M059J (cell line): ENCODE measurements at places on chromosomes 16 and 17.

DNA sequence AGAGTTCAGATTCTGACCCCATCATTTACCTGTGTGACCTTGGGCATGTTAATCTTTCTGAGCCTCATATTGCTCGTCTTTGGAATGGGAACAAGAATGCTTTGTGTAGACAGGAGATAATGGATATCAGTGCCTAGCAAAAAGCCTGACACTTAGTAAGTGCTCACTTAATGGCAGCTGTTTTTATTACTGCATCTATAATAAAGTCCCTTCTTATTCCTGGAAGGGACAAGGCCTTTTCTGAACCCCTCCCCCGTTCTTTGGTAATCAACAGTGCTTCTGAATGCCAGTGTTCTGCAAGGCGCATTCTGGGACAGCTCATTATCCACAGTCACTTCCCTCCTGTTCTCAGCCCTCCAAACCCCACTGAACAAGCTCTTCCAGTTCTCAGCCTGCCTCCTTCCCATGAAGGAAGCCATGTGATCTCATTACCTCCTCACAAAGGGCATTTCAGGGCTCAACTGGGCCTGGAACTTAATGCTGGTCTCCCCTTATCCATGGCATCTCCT lies 25.1 kb upstream of the SUPT4H1 start:
- DNase-seq, result no peak

DNA sequence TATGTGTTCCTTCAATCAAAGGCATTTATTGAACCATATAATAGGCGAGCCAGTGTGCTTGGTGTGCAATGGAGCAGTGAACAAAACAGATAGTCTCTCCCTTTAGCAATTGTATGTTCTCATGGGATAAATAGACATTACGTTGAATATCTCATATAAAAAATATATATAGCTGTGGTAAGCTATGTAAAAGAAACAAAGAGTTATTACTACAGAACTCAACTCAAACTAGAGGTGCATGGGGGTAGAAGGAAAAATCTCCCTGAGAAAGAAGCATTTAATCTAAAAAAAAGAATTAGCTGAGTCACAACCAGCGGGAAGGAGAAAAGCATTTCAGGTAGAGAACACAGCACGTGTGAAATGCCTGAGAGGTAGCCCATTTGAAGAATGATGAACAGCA lies 919.3 kb downstream of the CDH11 start:
- DNase-seq, result no peak

DNA sequence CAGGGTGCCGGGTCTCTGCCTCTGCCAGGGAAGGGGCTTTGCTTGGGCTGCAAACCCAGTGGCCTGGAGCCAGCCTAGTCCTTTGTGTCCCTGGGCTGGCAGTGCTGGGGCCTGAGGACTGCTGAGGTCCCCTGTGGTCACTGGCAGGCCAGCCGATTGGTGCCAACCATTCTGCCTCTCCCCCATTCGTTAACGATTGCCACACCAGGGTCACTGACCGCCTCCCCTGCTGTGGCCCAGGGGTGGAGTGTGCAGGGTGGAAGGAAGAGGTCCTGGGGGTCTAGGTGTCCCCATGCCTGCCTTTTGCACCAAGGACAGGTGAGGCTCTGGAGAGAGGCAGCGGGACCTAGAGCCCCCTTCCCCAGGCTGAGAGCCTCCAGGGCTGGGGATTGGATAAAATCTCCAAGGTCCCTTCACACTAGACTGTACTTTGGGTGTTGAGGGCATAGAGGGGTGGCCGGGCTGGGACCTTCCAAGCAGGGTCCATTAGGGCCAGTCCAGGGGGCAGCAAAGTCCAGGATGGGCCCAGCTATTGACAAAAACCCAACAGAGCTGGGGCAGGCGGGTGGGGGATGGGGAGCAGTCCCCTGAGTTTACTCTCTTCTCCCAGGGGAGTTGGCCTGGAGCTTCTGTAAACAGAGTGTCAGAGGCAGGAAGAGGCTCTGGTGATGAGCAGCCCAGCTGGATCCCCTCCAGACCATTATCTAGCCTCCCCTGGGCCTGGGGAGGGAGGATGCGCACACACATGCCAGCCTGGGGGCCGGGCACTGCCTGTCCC lies 1.1 kb downstream of the VASN start:
- DNase-seq, result peak; percentile 83

GRCh38 chr17:61402073-61402541 lies 2.5 kb downstream of the TBX2 start:
- DNase-seq, result no peak

DNA sequence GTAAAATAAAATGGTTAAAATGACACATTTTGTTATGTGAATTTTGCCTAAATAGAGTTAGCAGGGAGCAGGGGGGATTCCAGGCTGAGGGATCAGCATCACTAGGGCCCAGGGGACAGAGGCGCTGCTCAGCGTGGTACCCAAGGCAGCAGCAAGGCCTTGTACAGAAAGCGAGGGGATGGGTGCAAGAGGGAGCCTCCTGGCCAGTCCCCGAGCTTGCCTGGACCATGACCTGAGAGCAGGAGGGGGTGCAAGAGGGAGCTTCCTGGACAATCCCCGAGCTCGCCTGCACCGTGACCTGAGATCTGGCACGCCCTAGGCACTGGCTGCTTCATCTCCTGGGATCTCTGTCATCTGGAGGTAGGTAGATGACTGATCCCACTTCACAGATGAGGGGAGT lies 17.3 kb upstream of the JPH3 start:
- DNase-seq, result no peak

GRCh38 chr17:69147460-69147859 lies 5.8 kb upstream of the ABCA6 start:
- no peak for DNase-seq

- DNase-seq, result peak; percentile 51
These were observed 16.5 kb downstream of the CCDC102A start for GRCh38 chr16:57519796-57520360.

DNA sequence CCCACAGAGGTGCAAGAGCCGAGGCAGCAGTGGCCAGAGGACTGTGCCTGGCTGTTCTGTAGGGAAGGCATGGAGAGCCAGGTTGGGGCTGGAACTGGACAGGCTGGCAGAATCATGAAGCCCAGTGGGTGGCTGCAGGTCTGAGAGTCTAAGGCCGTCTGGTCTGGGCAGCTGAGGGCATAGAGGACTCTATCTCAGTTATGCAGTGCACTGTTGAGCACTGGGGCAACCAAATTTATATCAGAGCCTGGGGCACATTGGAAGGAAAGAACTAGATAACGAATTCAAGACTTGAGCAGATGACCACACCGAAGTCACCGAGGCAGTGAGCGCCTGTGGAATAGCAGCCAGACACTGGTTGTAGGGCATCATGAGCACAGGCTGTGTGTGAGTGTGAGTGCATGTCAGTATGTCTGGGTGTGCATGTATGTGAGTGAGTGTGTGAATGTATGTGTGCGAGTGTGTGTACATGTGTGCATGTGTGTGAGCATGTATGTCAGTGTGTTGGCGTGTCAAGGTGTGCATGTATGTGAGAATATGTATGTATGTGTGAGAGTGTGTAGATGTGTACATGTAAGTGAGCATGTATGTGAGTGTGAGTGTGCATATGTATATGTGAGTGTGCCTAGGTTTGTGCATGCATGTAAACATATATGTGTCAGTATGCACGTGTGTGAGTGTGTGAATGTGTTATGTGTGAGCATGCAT lies 37.0 kb downstream of the RGS9 start:
- no peak for DNase-seq

DNA sequence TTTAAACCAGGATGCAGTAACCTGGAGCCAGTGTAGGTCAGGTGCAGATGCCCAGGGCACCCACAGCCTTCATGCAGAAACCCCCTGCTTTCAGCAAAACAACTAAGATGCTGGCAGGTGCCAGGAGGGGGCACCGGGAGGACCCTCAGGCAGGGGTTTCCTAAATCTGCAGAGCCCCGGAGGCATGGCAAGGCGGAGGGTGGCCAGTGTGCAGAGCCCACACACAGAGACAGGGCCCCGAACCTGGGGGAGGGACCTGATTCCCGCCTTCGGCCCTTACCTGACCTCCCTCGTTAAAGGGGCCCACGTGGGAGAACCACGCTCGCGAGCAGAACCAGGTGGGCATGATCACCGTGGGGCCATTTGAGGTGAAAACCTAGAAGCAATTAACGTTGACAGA lies 114.0 kb upstream of the METRNL start:
- no peak for DNase-seq

DNA sequence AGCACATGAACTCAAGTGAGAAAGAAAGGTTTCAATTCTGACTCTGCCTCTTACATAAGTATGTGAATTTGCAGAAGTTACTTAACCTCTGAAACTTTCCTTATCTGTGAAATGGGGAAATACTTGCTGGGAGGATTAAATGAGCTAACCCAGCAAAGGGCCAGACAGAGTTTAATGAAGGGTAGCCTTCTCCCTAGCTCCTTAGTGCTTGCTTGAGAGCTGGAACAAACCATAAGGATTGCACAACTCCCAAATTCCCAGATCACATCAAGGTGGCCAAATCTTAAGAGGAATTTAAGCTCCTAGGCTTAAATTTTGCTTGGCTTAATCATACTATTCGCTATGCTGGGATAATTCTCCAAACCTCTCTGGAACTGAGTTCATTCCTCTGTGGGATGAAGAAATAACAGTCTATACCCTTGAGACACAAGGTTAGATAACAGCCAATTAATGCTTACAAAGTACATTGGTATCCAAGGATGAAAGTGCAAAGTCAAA lies 11.8 kb upstream of the WSB1 start:
- no peak for DNase-seq

GRCh38 chr17:7380321-7380720 lies 568 bp upstream of the TNK1 start:
- peak; percentile 61 for DNase-seq

- DNase-seq, result no peak
These were observed 31.7 kb downstream of the TLE7 start for GRCh38 chr16:71410146-71410545.

DNA sequence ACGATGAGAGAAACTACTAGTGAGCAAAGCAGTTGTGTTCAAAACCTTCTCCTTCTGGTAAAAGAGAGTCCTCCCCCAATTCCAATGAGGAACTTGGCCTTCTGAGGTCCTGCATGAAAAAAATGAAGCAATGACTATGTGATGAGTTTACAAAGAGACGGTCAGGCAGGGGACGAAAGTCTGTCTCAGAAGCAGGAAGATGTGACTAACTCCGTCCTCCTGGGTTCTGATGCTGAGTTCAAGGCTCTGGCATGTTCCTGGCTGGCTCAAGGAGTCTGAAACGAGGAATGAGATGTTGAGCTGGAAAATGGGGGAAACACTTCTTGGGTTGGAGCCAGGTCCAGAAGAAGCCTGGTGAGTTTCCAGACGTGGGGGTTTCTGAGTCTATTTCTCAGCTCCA lies 129.6 kb downstream of the CPPED1 start:
- peak; percentile 81 for DNase-seq

GRCh38 chr17:56933868-56934267 lies 20.0 kb upstream of the TRIM25 start:
- no peak for DNase-seq

GRCh38 chr17:73342050-73342522 lies 30.3 kb upstream of the CDC42EP4 start:
- DNase-seq, result peak; percentile 81

GRCh38 chr17:66837885-66838665 lies 3.2 kb downstream of the CACNG5 start:
- no peak for DNase-seq

DNA sequence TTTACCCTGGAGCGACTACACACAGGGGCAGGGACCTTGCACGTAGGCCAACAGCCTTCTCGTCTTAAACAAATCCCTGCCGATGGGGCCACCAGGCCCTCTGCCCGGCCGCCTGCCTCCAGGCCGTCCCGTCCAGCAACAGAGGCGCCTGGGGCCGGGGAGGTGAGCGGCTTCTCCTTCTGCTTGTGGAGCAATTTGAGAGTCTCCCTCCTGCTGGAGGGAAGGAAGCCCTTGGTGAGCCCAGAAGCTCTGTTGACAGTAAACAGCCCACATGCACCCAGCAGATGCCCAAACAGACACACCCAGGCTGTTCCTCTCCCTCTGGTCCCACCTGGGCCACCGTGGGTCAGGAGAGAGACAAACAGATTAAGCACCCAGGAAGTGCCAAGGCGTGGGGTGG lies 8.1 kb downstream of the SLC43A2 start:
- DNase-seq, result no peak

DNA sequence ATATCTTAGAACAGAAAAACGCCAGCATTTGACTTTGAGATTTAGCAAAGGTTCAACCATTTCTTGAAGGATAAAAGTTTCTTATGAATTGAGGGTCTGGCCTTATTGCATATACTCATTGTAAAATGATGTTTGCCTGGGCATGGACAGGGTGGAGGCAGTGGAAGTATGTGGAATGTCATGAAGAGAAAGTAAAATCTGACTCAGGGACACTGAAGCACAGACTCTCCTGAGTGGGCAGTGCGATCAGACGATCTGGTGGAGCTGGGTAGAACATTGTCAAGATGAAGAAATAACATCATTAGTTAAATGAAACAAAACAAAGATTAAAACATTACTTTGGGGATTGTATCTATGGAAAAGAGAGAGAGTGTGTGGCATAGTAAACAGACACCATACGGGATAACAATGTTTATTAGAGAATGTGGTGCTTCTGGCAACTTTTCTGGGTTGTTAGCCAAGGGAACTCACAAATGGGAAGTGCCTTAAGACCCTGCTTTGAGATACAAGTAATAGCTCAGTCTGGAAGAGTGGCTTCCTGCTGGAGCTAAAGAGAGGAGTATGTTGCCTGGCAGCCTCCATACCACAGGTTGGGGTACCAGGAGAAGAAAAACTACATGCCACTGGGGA lies 4.4 kb downstream of the MAP3K3 start:
- peak; percentile 9 for DNase-seq

GRCh38 chr17:67594115-67594880 lies 123.4 kb upstream of the NOL11 start:
- DNase-seq, result no peak

GRCh38 chr16:20291208-20292206 lies 35.8 kb downstream of the GP2 start:
- DNase-seq, result no peak

- DNase-seq, result no peak
These were observed 37.5 kb downstream of the SDR42E1 start for GRCh38 chr16:81973737-81974136.

GRCh38 chr16:78045865-78046581 lies 23.7 kb downstream of the CLEC3A start:
- DNase-seq, result peak; percentile 25

- peak; percentile 68 for DNase-seq
These were observed 227.9 kb downstream of the MAF start for GRCh38 chr16:79372503-79373184.
